MM.1S (cell line): ENCODE measurements at places on chromosomes 7 and 10.

DNA sequence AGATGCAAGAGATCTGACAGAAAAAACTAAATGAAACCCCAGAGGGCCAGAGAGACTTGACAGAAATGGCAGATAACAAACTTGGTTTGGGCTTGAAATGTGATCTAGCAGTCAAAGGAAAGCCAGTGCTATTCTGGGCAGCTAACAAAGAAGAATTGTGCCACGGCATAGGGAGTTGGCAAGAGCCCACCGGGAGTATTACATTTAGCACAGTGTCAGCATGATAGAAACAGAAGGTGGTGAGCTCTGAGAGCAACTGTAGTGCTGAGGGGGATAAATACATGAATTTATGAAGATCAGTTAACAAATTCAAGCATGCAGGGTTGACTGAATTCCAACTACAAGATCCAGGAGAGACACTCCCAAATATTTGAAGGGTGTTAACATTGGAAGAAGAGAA lies 91.1 kb downstream of the AHCYL2 start:
- H3K27me3 ChIP-seq: no peaks in the 10 kb centered on the region
- H3K4me3 ChIP-seq: no peak overlapping the region
- no peaks in the 10 kb centered on the region for H3K36me3 ChIP-seq
- DNase-seq: no peak

DNA sequence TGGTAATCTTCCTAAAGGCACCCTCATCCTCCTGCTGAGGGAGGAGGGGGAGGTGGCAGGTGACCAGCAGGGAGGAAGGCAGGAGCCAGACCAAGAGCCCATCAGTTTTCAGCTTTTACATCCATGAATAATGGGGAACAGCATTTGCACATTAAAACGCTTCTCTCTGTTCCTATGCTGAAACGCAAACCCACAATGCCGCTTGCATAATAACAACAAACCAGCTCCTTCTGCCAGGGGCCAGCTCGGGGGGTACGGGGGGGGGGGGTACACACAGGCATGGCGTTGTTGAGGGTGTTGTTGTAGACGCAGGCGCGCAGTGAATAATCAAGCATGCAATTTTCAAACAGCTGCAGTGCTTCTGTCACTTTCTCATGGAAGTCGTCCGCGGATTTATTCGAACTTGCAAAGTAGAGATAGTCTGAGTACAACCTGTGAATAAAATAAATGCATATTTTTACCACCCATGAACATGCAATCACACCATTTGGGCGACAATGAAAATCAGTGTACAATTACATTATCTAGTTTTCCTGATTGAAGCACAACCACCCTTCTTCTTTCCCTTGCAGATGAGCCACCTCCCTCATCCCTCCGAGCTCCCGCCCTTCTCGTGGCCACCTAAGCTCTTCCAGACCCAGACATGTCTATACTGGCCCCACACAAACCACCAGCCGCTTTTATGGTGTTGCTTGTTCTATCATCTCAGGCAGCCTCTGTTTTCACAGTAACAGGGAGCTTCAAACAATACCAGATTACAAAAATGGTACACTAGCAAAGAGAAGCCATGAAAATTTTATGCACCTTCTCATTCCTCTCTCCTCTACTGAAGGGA lies 72.2 kb downstream of the CHST15 start:
- H3K4me1 ChIP-seq: no peaks in the 10 kb centered on the region
- H3K4me3 ChIP-seq: no peak overlapping the region
- DNase-seq: no peak
- H3K27me3 ChIP-seq: no peaks in the 10 kb centered on the region
- H3K36me3 ChIP-seq: peaks cover 29% of the 10 kb centered on the region

- no peaks in the 10 kb centered on the region for H3K36me3 ChIP-seq
- no peak overlapping the region for H3K27ac ChIP-seq
- DNase-seq: no peak
Measured at GRCh38 chr7:10734595-10734994, 239.1 kb upstream of the PHF14 start.

GRCh38 chr10:6583447-6583846 lies 3.4 kb upstream of the PRKCQ start:
- no peak overlapping the region for H3K4me3 ChIP-seq
- no peaks in the 10 kb centered on the region for H3K36me3 ChIP-seq
- H3K27ac ChIP-seq: no peak overlapping the region
- DNase-seq: no peak
- peaks cover 10% of the 10 kb centered on the region; the same call in 1 of the 2 replicates for H3K27me3 ChIP-seq

DNA sequence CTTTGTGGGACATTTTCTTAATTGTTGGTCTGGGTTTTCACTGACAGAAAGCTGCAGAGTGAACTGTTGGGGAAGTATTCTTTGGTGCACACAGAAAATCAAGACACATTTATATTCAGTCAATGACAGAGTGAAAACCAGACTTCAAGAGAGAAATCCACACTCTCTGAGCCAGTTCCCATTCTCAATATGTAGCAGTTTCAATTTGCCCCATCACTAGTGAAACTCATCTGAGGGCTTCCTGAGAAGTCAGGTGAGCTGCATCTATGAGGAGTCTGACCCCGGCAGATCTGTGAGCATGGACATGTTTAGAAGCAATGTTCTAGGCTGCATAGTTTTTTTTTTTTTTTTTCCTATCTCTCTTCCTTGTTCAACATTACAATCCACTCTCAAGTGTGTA lies 163.7 kb upstream of the AHR start:
- 0 out of 2 replicates have a peak overlapping the region, but pooled peaks have one; percentile 3 for H3K4me3 ChIP-seq
- peaks cover 27% of the 10 kb centered on the region for H3K4me1 ChIP-seq
- H3K27me3 ChIP-seq: no peaks in the 10 kb centered on the region
- peak overlapping the region; percentile 61; the same call in 1 of the 2 replicates for H3K27ac ChIP-seq
- no peaks in the 10 kb centered on the region for H3K36me3 ChIP-seq

DNA sequence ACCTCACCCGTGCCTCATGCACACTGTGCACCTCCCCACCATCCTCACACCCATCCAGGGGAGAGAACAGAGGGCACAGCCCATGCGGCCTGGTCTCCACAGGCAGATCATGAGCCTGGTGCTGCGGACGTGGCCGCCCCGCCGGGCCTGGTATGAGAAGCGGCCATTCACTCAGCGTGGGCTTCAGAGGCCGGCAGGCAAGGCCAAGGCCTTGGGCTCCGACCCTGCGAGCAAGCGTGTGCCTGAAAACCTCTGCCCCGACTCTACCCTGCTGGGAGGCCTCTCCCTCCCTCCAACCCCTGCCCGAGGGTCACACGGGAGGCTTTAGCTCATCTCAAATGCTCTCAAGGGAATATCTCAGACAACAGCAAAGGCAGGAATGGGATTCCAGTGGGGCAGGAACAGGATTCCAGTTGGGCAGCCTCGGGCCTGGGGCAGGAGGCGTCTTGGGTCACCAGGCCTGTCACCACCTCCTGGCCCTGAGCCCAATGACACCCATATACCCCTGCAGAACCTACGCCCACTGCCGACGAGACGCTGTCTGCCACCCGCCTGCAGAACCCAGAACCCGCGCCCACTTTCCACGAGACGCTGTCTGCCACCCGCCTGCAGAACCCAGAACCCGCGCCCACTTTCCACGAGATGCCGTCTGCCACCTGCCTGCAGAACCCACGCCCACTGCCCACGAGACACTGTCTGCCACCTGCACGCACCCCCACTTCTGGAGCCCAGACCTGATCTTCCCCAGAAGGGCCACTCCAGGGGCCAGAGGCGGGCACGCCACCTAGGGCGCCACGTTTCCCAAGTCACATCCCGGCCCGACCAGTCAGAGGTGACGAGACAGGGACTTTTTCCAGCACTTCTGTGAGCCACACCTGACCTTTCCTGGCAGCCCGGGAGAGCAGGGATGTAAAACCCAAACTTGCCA lies 38.9 kb downstream of the ADAP1 start:
- H3K27ac ChIP-seq: no peak overlapping the region
- H3K36me3 ChIP-seq: no peaks in the 10 kb centered on the region

- no peaks in the 10 kb centered on the region for H3K36me3 ChIP-seq
- DNase-seq: no peak
- no peaks in the 10 kb centered on the region for H3K27me3 ChIP-seq
Measured at GRCh38 chr7:114588506-114588905, 173.9 kb downstream of the FOXP2 start.

DNA sequence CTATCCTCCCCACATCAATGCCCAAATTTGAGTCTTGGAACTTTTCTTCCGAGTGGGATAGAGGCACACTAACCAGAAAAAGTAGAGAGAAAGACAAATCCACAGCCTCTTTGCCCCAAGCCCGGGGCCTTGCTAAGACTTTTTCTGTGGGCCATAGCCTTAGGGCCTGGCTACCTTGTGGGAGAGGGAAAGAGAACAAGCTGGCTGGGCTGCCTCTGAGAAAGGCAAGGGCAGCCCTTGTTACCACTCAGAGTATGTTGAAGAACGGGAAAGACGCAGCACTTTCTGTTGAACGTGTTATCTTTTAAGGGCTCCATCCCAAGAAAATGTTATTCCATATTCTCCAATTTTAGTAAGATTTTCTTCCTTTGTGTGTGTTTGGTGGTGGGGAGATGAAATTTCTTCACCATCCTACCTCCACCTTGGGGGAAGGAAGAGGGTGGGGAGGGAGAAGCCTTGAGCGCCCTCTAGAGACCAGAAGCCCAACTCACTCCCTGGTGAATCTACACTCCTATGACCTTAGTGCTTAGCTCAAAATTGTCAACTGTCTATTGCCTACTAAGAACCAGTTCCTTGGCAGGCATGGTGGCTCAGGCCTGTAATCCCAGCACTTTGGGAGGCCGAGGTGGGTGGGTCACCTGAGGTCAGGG lies 3.9 kb upstream of the NRF1 start:
- peaks cover 6% of the 10 kb centered on the region for H3K4me1 ChIP-seq
- no peaks in the 10 kb centered on the region for H3K36me3 ChIP-seq
- DNase-seq: peak; percentile 49
- no peak overlapping the region for H3K4me3 ChIP-seq
- peak overlapping the region; percentile 27; the same call in 1 of the 2 replicates for H3K27ac ChIP-seq
- H3K27me3 ChIP-seq: no peaks in the 10 kb centered on the region

DNA sequence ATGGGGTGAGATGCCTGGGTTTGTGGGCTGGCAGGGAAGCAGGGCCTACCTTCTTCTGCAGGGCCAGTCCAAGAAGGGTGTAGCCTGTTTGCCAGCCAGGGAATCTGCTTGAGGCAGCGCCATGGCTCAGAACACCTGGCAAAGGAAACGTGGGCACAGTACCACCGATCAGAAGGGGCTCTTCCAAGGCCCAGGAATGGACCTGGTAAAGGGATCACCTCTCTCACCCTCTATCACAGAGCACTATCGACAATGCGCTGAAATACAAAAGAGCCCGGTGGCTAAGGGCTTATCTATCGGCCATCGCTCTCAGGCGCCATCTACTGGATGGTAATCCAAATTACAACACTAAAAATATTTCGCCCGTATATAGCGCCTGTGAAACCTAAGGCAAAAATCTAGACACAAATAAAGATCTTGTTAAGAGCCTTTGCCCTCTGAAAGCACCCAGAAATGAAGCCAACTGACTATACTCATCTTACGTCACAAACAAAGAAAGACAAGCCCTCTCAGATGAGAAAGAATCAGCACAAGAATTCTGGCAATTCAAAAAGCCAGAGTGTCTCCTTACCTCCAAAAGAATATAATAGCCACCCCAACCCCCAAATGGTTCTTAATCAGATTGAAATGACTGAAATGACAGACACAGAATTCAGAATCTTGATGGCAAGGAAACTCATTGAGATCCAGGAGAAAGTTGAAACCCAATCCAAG lies 217.8 kb upstream of the HPS1 start:
- no peaks in the 10 kb centered on the region for H3K36me3 ChIP-seq
- DNase-seq: peak; percentile 67
- H3K27me3 ChIP-seq: no peaks in the 10 kb centered on the region
- no peaks in the 10 kb centered on the region for H3K4me1 ChIP-seq
- H3K27ac ChIP-seq: no peak overlapping the region

DNA sequence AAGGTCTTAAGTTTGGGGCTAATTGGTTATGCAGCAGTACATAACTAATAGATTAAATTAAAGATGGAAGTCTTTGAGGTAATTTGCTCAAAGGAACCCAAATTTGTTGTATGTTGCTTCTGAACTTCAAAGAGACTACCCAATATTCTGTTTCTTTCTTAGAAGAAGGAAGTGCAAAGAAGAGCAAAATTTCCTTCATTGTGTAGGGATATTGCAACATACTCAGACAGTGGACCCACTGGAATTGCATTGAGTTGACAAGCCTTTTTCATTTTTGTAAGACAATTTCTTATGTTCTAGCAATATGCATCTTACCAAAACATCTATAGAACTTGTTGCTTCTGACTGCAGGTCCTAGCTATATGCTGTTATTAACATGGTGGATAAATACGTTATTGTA lies 527.8 kb downstream of the SH2D4B start:
- no peak overlapping the region for H3K4me3 ChIP-seq

DNA sequence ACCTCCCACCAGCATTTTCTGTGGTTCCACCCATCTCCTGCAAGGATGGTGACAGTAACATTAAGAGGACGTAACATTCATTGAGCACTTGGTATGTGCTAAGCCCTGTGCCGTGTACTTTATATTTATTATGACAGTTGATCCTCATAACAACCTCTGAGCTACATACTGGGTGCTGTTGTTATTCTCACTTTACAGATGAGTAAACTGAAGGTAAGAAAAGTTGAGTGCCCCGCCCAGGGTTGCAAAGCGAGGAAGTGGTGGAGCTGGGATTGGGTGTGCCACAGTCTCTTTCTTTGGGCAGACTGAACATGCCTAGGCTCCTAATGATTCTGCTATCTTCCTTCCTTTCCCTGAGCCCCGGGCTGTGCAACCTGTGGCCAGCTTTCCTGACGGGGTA lies 107.4 kb downstream of the SH3PXD2A start:
- H3K36me3 ChIP-seq: no peaks in the 10 kb centered on the region
- H3K27ac ChIP-seq: no peak overlapping the region
- H3K4me3 ChIP-seq: no peak overlapping the region
- DNase-seq: no peak
- H3K27me3 ChIP-seq: no peaks in the 10 kb centered on the region

GRCh38 chr7:70599446-70600190 lies 532.3 kb upstream of the GALNT17 start:
- H3K27ac ChIP-seq: no peak overlapping the region
- H3K4me1 ChIP-seq: no peaks in the 10 kb centered on the region
- DNase-seq: no peak
- no peaks in the 10 kb centered on the region for H3K36me3 ChIP-seq
- H3K4me3 ChIP-seq: no peak overlapping the region
